Dorsolateral prefrontal cortex (tissue), 122 donors: ENCODE measurements at places on chromosomes 1 and 21.

DNA sequence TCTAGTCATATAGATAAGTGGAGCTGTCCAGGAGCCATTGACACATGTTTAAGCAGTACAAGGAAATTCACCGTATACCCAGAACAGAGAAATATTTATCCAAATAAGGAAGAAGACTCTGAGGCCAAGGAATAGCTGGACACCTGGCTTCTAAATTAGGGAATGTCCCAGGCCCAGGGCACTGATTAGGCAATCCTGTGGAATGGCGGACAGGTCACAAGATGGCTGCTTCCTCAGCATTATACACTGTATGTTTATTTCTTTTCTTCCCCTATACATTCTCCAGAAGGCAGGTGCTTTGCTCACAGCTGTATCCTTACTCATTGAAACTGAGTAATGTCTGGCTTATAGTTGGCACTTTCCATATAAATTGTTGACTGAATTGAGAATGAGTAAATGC lies 59.4 kb downstream of the ST6GALNAC3 start:
- no peak for DNase-seq

GRCh38 chr1:44646261-44647110 lies 27.8 kb downstream of the TMEM53 start:
- DNase-seq = no peak

DNA sequence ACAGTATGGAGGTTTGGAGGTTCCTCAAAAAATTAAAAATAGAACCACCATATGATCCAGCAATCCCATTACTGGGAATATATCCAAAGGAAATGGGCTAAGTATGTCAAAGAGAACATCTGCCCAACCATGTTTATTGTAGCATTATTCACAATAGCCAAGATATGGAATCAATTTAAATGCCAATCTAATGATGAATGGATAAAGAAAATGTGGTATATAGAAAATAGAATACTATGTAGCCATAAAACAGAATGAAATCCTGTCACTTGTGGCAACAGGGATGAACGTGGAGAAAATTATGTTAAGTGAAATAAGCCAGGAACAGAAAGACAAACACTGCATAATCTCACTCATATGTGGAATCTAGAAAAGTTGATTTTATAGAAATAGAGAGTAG lies 201.7 kb upstream of the AJAP1 start:
- no peak for DNase-seq

- DNase-seq = peak; percentile 21
Observed at GRCh38 chr1:176820391-176821031, 344.0 kb downstream of the ASTN1 start.

GRCh38 chr1:30405631-30406212 lies 317.7 kb downstream of the MATN1 start:
- DNase-seq = no peak

DNA sequence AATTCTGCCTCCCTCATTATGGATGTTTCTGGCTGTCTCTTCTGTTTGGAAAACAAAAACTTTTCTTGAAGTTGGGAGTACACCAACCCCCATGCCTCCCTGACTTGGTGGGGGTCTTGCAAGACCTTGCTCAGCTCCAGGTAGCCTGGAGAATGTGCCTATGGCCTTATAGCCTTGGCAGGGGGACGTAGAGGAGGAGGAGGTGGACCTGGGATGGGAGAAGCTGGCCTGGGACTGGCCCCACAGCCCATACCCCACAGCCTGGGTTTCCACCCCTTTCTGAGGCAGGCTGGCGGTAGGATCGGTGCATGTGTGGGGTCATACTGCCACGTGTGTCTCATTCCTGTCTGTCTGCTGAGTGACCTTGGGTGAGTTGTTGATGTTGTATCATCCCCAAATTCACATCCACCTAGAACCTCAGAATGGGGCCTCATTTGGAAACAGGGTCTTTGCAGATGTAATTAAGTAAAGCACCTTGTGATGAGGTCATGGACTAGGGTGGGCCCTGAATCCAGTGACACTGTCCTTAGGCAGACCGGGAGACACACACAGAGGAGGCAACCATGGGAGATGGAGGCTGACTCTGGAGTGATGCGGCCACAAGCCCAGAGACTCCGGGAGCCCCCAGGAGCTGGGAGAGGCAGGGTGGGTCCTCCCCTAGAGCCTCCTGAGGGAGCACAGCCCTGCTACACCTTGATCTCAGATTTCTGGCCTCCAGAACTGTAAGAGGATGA lies 18.5 kb downstream of the OBSCN start:
- DNase-seq = no peak

DNA sequence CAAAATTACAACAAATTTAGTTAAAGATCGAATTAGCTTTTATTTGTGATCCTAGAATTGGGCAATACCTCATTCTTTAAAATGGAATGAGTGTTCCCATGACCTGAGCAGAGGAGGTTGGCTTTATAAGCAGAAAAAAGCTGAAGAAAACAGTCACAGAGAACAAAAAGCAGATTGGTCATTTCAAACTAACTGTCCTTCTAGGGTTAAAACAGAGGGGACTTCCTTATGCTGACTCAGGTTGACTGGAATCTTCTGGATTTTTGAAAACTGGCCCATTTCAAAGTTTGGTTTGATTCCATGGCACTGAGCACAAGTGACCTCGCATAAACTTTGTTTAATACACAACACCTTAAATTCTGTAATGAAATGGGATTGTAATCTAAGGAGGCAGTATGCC lies 17.6 kb downstream of the NFASC start:
- no peak for DNase-seq

GRCh38 chr1:155973723-155974122 lies 4.6 kb downstream of the ARHGEF2 start:
- DNase-seq = no peak

DNA sequence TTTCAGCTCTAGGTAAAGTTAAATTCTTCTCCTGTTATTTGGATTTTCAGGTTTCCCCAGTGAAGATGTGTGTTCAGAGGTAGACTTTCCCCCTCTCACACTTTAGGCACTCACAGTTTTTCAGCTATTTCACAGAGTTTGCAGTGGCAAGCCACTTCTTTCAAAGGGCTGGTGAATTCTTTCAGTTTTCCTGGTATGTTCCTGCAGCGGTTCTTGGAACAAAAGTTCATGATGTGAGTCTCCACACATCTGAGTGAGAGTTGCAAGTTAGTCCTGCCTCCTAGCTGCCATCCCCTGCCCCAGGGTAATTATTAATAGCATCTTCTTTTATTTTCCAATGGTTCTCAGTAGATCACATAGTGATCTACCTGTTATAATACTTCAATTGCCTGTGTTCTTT lies 27.3 kb upstream of the CD84 start:
- no peak for DNase-seq

DNA sequence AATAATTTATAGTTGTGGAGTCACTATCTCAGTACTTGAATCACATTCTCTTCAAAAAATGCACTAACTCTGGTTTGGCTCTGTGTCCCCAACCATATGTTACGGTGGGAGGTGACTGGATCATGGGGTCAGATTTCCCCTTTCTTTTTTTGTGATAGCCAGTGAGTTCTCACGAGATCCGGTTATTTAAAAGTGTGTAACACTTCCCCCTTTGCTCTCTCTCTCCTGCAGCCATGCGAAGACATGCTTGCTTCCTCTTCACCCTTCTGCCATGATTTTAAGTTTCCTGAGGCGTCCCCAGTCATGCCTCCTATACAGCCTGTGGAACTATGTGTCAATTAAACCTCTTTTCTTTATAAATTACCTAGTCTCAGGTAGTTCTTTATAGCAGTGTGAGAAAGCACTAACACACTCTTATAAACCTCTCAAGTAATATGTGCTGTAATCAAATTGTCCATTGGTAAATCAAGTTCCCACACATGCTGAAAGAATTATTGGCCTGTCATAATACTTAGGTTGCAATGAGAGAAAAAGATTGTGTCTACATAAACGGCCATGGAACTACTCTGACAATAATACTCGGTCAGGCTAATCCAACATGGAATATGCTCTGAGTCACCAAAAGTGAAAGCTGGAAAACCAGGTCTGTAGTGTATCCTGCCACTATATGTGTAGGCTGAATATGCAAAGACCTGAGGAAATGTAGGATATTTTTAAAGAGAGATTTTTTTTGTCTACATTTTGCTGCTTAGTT lies 107.5 kb downstream of the SLC44A5 start:
- no peak for DNase-seq

DNA sequence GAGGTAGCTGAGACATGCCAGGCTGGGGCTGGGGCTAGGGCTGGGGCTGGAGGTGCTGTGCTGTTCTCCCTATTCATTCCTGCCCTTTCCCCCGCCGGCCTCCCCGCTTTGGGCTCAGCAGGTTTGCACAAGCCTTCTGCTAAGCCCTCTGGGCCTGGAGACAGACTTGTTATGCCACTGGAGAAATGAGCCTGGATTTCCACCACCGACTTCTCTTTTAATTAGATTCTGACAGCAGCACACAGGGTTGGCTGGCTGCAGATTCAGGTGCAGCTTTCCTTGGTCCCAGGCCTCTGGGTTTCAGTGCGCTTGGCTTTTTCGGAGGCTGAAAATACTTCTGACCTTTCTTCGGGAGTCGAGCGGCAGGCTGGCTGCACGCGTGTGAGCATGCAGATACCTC lies 71.5 kb upstream of the ACTL8 start:
- no peak for DNase-seq

DNA sequence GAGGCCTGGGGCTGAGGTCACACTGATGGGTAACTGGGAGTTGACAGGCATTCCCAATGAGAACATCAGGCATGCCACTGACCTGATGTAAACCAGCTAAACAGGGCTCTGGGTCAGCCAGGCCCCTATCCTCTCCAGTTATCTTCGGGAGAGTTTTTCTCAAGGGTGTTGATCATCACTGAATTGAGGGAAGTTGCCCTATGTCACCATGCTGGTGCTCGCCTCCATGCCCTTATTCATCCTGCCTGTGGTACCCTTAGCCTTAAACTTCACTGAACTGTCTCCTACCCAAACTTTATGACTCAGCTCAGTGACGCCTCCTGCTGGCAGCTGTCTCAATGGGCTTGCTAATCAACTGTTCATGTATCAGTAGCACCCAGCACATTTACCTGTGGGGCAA lies 80.7 kb upstream of the TNR start:
- no peak for DNase-seq

DNA sequence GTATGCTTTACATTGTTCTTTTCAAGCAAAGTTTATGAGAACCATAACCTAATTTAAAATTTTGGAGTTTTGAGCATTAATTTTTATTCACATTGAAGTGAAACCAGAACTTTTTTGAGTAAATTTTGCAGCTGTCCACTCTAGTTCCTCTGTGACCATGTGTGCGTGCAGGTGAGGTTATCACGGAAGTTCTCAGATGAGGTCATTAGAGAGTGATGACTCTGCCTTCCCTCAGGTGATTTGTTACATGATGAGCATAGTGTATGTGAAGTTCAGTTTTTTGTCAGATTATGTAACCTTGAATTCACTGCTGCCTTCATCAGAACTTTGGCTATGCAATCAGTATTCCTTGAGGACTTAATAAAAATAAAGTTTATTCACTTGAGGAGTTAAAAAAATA lies 828.2 kb downstream of the ADGRL2 start:
- no peak for DNase-seq

DNA sequence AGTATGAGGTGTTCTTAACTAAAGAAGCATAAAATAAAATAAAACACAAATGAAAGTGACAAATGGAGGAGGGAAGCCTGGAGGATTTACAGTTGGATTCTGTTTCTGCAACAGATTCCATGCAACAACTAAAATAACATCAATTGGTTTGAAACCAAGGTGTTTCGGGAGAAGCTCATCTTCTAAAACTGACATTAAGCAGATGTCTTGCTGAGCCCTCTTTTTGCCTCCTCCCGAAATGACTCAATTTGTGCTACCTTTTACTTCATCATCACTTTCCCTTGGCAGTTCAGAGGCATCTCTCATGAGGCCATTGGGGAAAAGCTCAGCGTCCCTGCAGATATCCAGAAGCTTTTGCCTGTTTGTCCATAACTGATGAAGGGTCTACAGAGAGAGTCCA lies 121.6 kb upstream of the ADAR start:
- no peak for DNase-seq

DNA sequence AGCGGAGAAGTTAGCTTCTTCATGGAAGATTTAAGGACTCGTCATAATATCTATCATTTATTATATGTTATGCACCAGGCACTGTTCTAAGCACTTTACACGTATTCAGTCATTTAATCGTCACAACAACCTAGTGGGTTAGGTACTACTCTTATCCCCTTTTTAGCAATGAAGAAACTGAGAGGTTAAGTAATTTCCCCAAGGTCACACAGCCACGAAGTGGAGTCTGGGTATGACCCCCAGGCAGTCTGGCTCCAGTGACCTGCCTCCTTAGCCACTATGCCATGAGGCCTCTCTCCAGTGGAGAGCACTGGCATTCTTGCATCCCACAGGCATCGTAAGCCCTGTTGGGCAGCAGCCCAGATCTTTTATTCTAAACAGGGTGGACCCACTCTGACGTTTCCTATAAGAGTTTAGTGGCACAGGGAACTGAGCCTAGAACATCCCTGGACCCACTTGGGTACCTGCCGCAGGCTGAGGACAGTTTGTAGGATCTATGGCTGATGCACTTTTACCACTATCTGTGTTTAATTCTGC lies 123.0 kb downstream of the NAV1 start:
- DNase-seq = no peak

GRCh38 chr1:208160259-208160819 lies 83.8 kb downstream of the PLXNA2 start:
- no peak for DNase-seq

DNA sequence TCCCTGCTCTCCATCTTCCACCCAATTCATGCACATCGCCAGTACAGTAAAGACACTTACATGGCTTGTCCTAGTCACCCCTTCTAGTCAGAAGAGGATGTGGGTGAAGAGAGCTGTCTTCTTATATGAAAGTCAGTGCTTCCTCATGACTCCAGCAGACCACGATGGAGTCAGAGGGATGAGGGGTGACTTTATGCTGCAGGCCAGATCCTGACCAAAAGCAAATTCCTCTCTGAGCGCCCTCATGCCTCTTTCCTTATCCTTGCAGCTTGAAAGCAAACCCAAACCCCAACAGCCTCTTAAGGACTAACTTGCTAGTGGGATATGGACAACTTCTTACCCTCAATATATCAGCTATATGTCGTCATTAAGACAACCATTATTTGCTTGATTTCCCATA lies 348.2 kb upstream of the DUSP10 start:
- no peak for DNase-seq

DNA sequence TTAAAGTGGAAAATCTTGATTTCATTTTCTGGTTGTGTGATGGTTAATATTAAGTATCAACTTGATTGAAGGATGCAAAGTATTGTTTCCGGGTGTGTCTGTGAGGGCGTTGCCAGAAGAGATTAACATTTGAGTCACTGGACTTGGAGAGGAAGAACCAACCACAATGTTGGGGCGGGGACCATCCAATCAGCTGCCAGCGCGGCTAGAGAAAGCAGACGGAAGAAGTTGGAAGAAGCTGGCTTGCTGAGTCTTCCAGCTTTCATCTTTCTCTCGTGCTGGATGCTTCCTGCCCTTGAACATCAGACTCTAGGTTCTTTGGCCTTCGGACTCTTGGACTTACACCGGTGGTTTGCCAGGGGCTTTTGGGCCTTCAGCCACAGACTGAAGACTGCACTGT lies 832.6 kb upstream of the TMPRSS15 start:
- no peak for DNase-seq

DNA sequence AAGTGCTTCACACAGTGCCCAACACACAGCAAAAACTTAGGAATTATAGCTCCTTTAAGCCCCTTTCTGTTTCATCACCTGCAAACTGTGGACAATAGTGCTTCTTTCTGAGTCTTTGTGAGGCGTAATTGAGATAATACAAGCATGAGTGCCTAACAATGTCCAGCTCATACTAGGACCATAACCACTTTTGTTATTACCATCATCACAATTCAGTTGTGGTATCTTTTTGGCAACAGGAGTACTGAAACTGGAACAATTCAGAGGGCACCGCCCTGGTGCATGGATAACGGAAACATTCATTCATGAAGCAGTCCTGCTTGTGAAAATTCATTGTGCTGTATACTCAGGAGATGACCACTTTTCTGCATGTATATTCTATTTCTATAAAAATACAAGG lies 18.2 kb downstream of the DNAJC11 start:
- DNase-seq = no peak
